ENCODE measurements at places on chromosomes 13 and 19. TPM values are rescaled to one million over a fixed set of nuclear protein-coding genes. Genes with fewer than 3 reads are reported as not detected.

RNF113B gene
- not detected for total RNA-seq

- DNase-seq = no peak
Measured at GRCh38 chr19:19745496-19746285, 12.8 kb upstream of the ZNF14 start.

GRCh38 chr13:45064889-45065288 is 55.4 kb upstream of the GTF2F2 start:
- no peak for DNase-seq

TBCB gene
- 317 TPM for total RNA-seq

DNA sequence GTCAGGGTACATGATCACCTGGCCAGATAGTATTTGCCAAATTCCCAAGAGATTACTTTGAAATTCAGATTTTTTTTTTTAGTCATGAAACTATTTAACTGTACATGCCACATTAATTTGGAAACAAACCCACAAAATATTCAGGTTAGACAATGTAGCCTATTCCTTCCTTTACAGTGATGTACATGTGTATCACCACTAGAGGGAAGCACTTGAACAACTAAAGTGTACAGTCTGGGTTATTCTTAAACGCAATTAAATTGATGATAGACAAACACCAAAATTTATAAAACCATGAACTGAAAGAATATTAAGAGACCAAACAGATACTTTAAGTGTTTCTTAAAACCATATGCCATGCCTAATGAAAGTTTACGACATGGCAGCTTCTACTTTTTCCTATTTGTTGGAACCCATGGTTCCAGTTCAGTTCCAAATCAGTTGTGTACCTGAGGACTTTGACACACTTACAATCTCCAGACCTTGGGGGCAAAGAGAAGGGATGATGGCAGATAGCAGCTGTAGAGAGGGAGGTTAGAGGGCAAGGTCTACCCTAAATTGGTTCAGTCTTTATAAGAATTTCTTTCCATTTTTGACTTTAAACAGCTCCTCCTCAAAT is 52.8 kb downstream of the TNFSF13B start:
- peak; percentile 28 for DNase-seq

PRTN3 gene
- not detected for total RNA-seq

DNA sequence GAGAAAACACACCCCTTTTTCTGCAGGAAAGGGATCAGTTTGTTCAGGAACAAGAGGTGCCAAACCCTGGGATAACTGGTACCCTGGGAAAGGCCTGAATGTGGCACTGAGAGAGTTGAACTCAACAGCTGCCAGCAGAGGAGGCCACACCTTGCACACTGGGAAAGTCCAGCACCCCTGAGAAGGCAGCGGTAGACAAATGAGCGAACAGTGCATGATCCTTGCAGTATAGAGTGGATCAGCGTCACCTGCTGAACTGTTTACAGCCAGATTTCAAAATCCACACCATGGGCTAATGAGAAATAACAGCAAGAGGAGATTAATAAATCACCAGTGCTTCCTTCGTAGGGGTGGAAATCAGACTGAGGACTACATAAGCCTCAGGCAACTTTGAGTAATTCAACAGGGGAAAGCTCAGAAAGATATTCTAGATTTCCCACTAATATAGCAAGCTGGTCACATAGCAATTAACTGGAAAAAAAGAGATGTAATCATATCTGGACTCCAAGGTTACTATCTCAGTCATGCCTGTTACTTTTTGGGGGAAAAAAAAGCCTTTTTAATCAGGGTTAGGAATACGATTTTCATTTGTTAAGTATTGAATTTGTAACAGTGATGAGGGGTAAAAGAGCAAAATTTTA is 52.0 kb downstream of the DCT start:
- no peak for DNase-seq

- no peak for DNase-seq
Measured at GRCh38 chr13:62556978-62557377, 1141.3 kb upstream of the PCDH20 start.

GRCh38 chr19:50912727-50913716 is 1.8 kb upstream of the KLK4 start:
- no peak for DNase-seq
